ENCODE measurements at places on chromosomes 2 and 18.

GRCh38 chr2:240727913-240728312 lies 36.2 kb downstream of the AQP12A start:
- DNase-seq, result no peak

GRCh38 chr2:10790228-10790973 lies 22.2 kb downstream of the PDIA6 start:
- no peak for DNase-seq

DNA sequence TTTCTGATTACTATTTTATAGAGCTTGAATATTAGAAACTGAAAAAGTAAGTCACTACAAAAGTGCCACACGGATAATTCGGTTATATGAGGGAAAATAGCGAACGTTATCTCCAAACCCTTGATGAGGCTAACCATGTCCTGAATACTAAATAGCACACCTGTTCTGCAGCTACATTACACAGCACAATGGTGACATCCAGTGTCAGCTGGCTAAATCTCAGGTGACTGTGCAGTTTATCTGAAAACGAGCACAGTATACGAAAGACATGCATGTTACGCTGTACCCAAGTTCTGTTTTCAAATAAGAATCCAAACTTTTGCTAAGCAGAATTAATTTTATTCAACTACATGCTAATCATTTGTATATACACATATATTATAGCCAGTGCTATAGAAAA lies 9.0 kb downstream of the CCDC68 start:
- DNase-seq, result no peak

GRCh38 chr2:236662231-236663185 lies 92.9 kb downstream of the ACKR3 start:
- no peak for DNase-seq

DNA sequence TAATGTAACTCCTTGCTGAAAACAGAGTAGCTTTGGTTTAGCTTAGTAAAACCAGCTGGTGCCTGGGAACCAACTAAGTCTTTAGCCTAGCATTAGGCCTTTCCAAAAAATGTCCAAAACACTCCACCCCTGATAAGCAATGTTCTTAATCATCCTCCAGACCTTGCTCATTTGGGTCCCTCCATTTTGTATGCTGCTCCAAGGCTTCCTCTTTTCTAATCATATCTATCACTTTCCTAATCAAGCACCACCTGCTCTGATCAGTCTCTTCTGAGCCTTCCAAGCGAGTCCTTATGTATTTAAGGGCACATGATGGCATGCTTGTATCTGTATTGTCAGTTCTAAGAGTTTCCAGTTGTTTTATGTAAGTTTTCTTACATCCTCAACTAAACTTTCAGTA lies 23.6 kb downstream of the THADA start:
- DNase-seq, result no peak

- no peak for DNase-seq
Observed at GRCh38 chr2:19769513-19769912, 132.3 kb downstream of the TTC32 start.

- no peak for DNase-seq
Observed at GRCh38 chr18:59129951-59130703, 9.6 kb upstream of the SEC11C start.

GRCh38 chr2:160294339-160294803 lies 94.3 kb upstream of the ITGB6 start:
- peak; percentile 42 for DNase-seq

DNA sequence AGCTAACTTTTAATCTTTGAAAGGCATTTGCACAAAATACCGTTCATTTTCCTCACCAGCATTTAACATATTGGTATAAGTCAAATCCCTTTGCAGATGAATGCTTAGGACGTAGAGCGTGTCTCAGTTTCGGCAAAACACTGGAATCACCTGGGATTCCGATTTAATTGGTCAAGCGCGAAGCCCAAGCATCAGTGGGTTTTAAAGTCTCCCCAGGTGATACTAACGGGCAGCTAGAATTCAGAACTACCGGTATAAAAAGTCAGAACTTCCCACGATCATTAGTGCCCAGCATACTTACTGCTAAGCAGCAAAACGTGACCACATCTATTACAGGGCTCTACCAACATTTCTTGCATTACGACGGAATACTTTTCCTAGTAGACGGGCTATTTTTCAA lies 24.6 kb downstream of the ALPK2 start:
- DNase-seq, result no peak

DNA sequence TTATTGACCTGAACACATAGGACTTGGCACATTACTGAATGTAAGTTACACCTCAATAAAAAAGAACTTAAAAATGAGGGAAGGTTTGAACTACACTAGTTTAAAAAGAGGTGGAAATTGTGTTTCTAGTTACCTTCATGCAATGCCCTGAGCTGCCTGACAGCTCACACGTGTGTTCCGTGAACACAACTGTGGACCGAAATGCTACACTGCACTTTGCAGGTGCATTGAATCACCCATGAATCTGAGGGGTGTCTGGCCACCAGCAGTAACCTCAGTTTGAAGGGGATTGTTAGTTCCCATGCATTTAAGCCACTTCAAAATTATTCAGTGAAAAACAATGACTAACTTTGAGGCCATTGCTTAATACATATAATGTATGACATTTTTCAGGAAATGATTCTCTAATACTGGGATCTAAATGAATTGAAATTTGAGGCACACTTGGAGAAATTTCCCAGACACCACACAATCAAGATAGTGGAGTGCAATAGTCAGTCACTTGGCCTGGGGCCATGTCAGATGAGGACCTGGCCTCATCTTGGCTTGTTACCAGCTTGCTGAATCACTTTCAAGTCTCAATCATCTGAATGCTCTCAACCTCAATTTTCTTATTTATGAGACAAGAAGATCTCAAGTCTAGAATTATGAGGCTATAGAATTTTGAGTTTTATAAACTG lies 59.3 kb downstream of the MYL12B start:
- no peak for DNase-seq

- DNase-seq, result no peak
Observed at GRCh38 chr2:224242561-224242960, 159.3 kb downstream of the FAM124B start.

DNA sequence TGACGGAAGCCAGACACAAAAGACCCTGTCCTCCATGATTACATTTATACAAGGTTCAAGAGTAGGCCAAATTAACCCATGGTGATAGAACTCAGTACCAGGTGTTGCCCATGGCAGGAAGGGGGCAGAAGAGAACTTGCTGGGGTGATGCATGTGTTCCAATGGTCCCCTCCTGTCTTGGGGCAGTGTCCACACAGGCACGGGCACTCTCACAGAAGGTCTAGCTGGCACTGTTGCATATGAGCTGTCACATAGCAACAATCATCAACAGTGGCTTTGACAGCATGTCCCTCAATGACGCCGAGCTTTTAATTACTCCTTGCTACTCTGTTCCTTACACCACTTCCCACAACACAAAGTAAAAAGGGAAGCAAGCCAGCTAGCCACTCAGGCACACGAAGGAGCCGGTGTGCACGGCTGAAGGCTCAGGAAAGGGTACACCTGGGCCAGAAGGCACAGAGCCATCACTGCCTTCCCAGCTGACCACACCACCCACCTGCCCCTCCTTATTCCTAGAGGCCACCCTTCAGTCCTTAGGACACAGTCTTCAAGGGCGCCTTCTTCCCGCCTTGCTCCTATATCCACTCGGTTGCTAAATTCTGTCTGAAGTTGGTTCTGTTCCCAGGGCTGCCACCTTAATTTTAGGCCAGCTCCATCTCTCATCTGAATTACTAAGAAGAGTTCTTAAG lies 28.9 kb downstream of the RPL31 start:
- no peak for DNase-seq

- DNase-seq, result no peak
Observed at GRCh38 chr2:17847236-17847635, 31.0 kb downstream of the MSGN1 start.

DNA sequence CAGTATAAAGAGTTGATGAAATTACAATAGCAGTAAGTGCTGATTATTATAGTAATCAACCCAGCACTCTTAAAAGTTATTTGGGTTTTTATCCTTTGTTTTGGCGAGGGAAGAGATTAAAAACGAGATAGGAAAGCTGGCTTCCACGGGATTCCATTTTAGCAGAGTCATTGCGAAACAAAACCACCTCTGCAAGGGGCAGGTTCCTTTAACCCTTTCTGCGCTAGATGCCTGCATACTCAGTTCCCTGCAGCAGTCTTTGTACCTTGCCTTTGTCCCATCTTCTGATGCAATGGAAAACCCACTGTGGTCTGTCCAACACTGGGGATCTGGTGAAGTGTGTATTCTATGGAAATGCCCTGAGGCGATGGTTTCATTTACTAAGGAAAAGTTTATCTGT lies 2.7 kb downstream of the YPEL5 start:
- DNase-seq, result no peak

DNA sequence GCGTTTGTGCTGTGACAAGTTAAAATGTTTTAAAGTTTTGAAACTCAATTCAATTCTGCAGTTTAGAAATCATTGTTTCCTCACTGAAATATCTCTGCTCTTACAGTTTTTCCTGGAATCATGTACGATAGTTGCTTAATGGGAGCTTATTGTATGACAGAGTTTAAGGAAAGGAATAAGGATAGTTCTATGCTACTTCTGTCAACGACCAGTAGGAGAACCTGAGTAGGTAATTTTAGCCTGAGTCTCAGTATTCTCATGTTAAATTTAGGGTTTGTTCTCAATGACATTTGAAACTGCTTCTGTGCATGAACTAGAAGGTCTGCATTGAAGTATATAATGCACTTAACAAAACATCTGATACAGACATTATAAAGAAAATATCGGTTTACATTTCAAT lies 361.1 kb downstream of the CPS1 start:
- no peak for DNase-seq

DNA sequence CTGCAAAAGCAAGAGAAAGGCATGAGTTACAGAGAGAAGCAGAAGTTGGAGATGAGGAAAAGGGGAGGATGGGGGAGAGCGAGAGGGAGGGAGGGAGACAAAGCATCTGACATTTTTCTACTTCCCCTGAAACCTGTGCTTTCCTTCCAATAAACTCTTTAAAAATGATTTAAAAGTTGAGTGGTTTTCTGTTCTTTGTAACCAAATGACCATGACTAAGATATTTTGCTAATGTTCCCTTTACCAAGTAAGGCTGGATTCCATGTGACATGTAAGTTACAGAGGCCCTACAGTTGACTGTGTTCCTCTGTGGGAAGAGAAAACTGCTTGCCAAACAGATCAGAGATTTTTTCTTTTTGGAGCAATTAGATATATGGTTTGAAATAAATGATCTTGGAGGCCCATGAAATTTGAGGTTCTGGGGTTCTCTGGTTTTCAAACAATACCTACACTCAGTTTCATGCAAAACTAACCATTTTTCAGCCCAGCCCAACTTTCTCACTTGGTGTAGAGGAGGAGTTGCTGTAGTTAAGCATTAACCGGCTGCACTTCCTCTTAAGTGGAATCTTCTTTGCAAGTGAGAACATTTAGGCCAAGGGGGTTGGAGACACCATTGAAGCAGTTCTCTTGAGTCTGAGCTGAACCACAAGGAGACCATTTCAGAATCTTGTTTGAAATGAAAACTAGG lies 34.5 kb downstream of the INSIG2 start:
- no peak for DNase-seq

DNA sequence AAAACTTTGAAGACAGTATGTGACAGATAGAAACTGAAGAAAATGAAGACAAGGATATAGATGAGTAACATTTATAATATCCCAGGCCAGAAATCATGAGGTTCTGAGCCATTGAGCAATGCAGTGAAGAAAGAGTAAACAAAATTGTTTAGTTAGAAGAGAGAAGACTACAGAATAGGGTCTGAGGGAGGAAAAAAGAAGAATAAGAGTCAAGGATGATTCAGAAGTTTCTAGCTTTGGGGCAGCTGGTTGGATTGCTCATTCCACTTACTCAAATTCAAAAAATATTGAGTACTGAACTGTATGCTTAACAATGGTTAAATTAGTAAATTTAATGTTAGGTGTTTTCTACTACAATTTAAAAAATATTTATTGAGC lies 155.0 kb upstream of the OTX1 start:
- DNase-seq, result no peak

GRCh38 chr18:49111191-49111988 lies 160.6 kb upstream of the SMAD7 start:
- DNase-seq, result no peak

DNA sequence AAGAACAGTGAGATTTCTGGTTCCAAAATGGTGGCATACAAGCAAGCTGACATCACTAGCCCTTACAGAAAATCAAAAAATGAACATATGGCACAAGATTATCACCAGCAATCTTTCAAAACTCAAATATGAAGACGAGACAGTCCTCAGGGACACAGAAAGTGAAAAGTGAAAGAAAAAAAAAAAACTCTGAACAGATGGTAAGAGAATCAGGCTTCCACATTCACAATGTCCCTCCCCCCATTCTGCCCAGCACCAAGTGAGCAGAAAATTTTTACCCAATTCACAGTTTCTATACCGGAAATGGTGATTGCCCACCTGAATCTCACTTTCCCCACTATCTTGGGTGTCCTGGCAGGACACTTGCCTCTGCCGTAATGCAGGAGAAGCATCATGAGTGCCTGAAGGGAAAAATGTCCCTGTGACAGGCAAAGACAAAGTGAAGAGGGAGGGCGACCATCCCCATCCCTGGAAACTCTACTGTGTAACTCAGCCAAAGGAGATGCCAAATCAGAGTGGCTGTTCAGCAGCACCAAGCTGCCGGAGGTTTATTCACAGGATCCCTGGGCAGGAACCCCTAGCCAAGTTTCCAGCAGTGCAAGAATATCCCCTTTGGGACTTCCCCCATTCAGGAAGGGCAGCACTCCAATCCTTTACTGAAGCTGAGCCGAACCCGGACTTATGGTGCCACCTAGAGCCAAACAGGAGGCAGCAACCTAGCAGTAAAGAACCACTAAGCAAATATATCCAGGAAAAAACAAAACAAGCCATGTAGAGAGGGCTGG lies 312.2 kb downstream of the LRATD1 start:
- DNase-seq, result peak; percentile 13

DNA sequence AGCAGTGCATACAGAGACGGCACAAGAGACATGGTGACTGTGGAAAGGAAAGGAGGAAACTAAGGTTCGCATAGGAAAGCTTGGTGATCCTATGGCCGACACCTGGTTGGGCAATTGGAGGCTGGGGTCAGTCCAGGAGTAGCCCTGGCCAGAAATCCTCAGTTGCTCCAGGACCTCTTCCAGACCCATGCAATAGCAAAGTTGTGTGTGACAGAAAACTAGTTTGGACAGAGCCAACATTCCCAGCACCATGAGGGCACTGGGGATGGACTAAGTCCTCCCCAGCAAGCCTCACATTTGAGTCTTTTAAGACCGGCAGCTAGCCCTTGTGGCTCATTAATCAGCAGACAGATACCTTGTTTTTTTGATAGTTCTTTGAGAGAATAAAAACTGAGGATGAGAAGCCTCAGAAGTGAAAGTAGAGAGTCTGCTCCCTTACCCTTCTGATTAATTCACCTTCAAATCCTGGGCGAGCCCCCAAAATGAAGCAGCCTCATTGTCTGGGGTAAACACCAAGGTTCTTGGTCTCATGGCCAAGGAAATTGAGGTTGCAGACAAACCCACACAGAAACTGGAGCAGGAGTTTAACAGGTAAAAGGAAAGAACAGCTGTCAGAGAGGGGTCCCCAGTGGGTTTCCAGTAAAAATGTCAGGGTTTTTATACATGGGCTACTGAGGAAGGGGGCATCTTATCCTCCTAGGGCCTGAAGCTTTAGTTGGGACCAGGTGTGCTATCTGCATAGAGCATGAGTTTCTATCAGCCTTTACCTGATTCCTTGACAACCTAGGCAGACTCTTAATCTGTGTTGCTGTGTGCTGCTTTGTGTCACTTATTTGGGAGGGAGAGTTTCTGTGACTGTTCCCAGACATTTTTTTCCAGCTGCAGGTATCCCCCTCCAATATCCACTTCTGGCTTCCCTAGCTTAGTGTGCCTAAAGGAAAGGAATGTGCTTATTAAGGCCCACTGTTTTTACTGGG lies 39.1 kb downstream of the STK17B start:
- no peak for DNase-seq

- DNase-seq, result no peak
Observed at GRCh38 chr18:75745147-75745546, 317.6 kb upstream of the SMIM21 start.

- DNase-seq, result no peak
Observed at GRCh38 chr2:215636816-215637215, 200.9 kb upstream of the FN1 start.

All from SW 1271 (cell line).